ENCODE measurements at places on chromosomes 3 and 15.

GRCh38 chr15:58410353-58410752, 21.4 kb upstream of the LIPC start:
- no peak for DNase-seq

DNA sequence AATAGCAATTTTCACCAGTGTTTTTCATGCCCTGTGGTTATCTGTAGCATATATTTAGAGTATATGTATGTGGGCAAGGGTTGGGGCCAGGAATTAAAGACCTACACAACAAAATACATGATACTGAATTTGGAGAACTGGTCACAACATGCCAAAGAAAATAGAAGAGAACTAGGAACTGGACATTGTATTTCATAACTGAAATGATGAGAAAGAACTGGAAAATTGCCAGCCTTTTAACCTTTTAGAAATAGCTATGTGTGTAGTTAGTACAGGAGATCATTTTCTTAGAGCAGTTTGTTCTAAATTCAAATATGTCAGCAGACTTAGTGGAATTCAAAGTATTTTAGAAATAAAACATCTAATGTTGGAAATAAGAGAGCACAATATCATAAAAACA, 227.1 kb upstream of the CGNL1 start:
- peak; percentile 84 for DNase-seq

DNA sequence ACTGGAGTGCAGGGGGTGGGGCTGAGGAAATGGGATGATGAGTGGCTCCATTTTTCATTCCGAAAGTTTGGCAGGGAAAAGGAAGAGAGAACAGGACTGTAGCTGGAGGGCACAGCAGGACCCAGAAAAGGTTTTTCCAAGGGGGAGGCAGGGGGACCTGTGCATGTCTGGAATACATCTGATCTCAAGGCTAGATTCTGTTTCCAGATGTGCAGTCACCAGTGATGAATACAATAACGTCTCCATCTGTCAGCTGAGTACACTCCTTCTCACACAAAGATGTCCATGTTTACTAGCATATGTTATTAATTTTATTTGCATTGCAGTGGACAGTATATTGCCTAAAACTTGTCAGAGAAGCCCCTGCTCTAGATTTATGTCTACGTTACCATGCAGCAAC, 39.9 kb upstream of the PRTG start:
- DNase-seq: no peak

DNA sequence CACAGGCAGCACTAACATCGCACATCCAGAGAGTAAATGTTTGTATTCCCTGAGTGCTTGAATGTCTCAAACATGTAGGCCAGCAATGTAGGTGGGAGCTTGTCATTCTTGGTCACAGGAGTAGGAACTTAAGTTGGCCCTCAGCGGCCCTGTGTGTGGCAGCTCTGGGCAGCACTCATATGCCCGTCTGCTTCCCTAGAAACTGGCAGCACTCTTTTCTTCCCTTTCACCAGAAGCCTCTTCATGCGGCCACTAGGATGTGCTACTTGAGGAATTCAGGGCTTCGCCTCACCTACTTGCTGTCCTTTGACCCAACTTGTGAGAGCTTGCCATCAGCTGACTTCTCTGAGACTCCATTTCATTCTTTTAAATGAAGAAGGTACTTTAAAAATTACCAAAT, 69.5 kb downstream of the TIPARP start:
- no peak for DNase-seq

GRCh38 chr3:73739791-73740453, 115.2 kb upstream of the PDZRN3 start:
- no peak for DNase-seq

All from suppressor macrophage treated with lipopolysaccharide for 4 hours (primary cell).